Germinal center (tissue), 1 donor: ENCODE measurements at places on chromosomes 1 and 21.
A peak's percentile ranks its signal among the peaks of the same experiment; 100 is the strongest.

DNA sequence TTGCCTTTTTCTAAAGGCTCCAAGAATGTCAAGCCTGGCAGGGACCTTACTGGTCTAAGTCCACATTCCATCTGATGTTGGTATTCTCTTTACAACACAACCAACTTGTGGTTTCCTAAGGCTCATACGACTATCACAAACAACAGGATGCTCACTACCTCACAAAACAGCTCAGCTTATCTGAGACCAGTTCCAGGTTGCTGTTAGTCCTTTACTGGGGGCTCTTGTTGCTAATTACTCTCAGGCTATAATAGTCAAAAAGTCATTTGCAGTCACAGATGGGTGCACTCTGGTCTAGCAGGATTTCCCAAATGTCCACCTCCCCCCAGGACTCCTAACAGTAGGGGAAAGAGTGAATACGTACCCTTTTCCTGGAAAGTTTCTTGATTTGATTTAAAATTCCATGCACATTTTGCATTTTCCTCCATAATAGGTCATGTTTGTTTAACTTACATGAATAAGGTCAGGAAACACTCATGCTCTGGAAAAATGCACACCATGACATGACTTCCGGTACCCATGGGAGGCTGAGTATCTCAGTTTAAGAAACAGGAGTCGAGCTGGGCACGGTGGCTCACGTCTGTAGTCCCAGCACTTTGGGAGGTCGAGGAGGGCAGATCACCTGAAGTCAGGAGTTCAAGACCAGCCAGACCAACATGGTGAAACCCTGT, 16.0 kb downstream of the LCK start:
- DNase-seq: no peak

DNA sequence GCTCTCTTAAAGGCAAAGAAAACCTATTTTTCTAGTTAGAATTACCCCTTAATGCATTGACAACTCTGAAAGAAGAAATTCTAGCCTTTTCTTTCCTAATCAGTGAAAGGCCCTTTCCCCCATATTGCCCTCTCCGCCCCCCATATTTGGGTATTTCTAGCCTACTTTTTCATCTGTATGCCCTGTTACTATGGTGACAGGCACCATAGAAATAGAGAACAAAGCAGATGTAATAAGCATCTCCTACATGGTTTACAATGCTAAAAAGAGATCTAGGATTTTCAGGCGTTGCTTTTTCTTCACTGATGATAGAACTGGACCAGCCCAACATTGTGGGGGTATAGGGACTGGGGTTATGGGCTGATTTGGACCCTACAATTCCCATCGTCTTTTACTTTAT, 14.5 kb downstream of the LRRC8B start:
- DNase-seq: no peak

- no peak for DNase-seq
These were observed 23.2 kb downstream of the FUBP1 start for GRCh38 chr1:77955709-77956108.

DNA sequence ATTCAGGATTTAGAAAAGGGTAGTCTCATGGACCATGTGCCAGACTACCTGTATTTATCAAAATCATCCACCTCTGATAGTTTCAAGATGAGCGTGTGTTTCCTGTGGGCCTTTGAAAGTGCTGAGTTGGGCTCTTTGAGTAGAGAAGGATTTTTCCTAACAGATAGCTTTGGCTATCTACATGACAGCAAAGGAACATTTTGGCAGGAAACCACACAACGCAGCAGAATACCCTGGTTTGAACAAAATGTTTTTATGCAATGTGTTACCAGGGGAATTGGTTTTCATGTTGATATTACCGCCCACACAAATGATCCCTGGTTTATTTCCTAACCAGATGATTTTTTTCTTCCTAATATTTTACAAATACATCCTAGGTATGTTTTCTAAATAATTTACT, 431.4 kb downstream of the NEGR1 start:
- DNase-seq: no peak

DNA sequence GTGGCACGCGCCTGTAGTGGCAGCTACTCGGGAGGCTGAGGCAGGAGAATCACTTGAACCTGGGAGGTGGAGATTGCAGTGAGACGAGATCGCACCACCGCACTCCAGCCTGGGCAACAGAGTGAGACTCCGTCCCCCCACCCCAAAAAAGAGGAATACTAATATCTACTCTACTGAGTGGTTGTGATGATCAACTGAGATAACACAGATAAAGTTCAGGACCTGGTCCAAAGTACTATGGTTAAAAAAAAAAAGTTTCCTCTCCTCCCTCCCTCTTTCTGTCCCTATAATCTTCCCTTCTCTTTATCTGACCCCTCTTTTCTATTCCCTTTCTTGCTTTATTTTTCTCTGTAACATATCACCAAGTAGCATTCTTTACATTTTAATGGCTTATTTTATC, 4.0 kb upstream of the RORC start:
- no peak for DNase-seq

GRCh38 chr1:98336472-98337083, 324.9 kb upstream of the SNX7 start:
- DNase-seq: no peak

DNA sequence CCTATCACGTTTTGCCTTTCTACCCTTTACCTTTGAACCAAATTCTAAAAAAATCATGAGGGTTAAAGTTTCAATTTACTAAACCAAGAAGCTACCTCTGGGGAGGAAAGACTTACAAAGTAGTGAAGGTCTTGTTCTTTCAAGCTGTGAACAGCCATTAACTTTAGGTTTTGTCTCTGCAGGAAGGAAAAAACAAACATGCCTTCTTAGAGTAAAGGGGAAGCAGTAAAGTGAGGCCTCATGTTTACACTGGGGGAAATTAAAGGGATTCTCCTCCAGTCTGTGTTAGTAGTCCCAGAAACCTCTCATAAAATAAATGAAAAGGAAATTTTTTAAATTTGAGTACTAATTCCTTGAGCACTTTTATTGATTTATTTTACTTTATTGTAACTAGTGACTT, 780.2 kb upstream of the ADGRL2 start:
- DNase-seq: no peak

DNA sequence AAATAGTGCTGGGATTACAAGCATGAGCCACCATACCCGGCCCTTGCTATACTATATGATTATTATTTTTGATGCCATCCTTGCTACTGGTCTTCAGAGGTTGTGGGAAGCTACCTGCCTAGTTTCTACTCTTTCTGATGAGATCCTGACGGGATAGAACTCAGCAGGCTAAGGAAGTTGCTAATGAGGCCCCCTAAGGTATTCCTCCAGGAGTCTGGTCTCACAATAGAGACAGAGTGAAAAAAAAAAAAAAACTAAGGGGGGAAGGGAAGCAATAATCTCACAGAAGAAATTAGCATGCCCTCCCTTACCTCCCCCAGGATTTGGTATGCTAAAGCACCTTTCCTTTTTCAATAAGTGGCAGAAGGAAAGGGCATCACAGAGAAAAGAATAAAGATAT, 17.6 kb downstream of the INTS3 start:
- no peak for DNase-seq

DNA sequence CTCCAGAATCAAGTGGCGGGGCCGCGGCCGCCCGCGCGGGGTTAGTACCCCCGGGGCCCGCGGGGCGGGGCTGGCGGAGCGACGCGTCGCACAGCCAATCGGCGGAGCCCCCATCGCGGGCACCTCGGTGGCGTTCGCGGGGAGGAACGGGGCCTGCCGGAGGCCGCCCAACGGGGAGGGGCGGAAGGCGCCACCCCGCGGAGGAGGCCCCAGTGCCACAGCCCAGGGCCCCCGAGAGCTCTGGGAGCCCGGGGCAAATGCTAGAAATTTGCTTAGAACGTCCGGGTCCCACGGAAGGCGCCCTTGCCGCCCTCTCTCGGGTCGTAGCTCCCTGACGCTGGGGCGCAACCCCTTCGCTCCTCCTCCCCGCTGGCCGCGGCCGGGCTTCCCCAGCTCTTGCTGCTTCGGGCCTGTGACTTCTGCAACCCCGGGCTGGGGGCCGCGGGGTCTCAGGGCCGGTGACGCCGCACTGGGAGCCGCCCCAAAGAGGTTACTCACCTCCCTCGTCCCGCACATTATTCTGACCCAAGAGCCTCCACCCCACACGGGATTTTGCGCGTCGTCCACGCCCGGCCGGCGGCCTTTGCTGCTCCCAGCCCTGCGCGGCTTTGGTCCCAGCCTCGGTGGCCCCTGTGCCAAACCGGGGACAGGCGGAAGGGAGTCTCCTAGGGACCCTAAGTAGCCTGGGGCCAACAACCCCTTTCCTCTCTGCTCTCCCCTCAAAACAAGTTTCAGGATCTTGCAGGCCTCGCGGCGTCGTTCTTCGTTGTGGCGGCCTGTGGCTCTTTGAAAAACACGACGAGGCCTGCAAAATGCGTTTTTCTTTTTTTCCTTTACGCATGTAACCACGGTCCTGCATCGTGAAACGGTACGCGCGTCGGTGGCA, at the start of gene RUNX3:
RUNX3 (minus strand) TSS at position 17 of the 886 bp plus-strand sequence. CDS start 408 bp downstream, outside the sequence.
- peak; percentile 97 for DNase-seq

DNA sequence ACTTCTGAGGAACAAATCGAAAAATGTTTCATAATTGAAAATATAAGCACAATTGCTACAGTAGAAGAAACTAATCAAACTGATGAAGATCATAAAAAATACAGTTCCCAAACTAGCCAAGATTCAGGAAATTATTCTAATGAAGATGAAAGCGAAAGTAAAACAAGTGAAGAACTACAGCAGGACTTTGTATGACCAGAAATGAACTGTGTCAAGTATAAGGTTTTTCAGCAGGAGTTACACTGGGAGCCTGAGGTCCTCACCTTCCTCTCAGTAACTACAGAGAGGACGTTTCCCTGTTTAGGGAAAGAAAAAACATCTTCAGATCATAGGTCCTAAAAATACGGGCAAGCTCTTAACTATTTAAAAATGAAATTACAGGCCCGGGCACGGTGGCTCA, 30.6 kb downstream of the IFNAR1 start:
- no peak for DNase-seq

GRCh38 chr1:225866061-225866837, 15.9 kb downstream of the TMEM63A start:
- no peak for DNase-seq

DNA sequence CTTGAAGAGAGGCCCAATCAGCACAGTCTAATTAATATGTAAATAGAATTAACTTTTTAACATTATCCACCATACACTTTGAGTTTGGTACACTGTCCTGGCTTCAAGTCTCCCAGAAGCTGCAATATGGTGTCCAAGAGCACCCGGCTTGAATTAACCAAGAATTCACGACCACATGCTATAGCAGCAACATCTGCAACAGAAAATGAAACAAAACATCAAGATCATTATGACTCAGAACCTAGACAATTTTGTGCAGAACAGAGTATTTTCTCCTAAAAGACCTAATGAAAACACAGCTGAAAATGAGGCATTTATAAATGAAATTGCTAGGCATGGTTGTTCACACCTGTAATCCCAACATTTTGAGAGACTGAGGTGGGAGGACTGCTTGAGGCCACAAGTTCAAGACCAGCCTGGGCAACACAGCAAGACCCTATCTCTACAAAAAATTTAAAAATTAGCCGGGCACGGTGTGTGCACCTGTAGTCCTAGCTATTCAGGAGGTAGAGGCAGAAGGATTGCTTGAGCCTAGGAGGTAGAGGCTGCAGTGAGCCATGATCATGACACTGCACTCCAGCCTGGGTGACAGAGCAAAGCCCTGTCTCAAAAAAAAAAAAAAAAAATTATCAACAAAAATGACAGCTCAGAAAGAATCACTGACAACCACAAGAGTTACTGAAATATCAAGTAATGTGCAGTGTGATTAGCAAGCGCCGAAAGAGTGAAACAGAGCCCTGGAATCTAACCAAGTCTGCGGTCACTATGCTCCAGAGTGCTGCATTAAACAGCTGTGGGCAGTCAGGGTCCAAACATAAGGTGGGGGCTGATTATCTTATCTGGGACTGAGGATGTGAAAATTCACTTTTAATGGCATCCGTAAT, 45.3 kb downstream of the HSF2BP start:
- no peak for DNase-seq

GRCh38 chr1:156217871-156218270, 5.1 kb downstream of the PMF1 start:
- no peak for DNase-seq

- no peak for DNase-seq
These were observed 6.1 kb upstream of the RLF start for GRCh38 chr1:40155135-40155534.

- no peak for DNase-seq
These were observed 28.9 kb upstream of the CLSTN1 start for GRCh38 chr1:9852410-9853248.

- no peak for DNase-seq
These were observed 529 bp upstream of the PRMT2 start for GRCh38 chr21:46634966-46635323.

DNA sequence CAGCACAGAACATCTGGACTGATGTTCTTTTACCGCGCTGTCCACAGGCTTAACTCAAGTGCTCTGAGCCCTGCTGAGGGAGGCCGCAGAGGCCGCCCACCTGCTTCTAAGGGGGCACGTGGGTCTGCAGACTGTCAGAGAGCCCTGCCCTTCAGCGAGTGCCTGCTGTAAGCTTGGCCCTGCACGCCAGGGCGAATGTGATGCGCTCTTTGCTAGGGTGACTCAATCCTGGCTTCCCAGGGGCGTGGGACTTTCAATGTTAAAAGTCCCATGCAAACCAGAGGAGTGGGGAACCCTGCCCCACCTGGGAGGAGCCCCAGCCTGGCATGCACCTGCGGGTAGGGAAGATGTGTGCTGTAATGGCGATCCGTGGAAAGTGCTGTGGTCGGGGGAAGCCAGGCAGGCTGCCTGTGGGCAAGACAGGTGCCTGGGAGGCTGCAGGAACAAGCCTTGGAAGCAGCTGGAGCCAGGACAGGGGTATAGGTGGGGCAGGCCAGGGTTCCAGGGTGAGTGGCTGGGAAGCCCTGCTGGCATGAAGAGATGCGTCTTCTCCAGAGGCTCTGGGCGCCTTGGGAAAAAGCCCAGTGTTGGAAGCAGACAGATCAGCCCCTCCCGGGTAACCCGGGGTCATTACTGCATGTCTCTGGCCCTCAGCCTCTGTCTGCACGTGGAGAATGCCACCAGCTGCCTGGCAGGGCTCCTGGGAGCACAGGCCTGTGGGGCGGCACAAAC, 594 bp upstream of the PANK4 start:
- peak; percentile 46 for DNase-seq

- DNase-seq: no peak
These were observed 37.6 kb downstream of the DUSP10 start for GRCh38 chr1:221704306-221704705.

GRCh38 chr1:113031171-113031933, 41.6 kb upstream of the LRIG2 start:
- DNase-seq: no peak

GRCh38 chr1:36925251-36925650, 109.1 kb downstream of the GRIK3 start:
- DNase-seq: no peak

GRCh38 chr21:32046191-32046590, 173.4 kb downstream of the HUNK start:
- DNase-seq: no peak

- DNase-seq: no peak
These were observed 23.5 kb upstream of the MPZL1 start for GRCh38 chr1:167698313-167698712.
